Putamen (tissue), 1 donor: ENCODE measurements at places on chromosomes 16 and 17.

- no peak for DNase-seq
Measured at GRCh38 chr16:89080196-89080853, 13.3 kb upstream of the ACSF3 start.

- DNase-seq, result no peak
Measured at GRCh38 chr17:1274245-1274608, 4.0 kb downstream of the BHLHA9 start.

DNA sequence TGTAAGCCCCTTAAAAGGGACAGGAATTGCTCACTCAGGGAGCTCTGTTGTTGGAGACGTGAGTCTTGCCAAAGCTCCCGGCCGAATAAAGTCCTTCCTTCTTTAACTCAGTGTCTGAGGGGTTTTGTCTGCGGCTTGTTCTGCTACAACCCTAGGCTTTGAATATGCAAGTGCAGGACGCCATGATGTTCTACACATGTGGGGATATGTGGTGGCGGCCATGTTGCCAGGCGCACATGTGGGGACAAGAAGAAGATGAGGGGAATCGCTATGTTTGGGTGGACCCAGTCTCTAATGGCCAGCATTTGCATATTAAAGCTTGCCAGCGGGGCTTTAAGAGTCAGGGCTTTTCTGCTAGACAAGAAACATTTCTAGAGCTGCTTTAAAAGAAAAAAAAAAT is 96.8 kb upstream of the CA10 start:
- no peak for DNase-seq

- no peak for DNase-seq
Measured at GRCh38 chr16:82793528-82794245, 166.9 kb downstream of the CDH13 start.

GRCh38 chr16:54722210-54722676 is 208.4 kb upstream of the IRX5 start:
- no peak for DNase-seq

- no peak for DNase-seq
Measured at GRCh38 chr17:67328026-67328425, 38.4 kb downstream of the PSMD12 start.

- no peak for DNase-seq
Measured at GRCh38 chr17:35708149-35708548, 23.3 kb upstream of the RASL10B start.

GRCh38 chr17:48871551-48872351 is 20.8 kb upstream of the ATP5MC1 start:
- no peak for DNase-seq

DNA sequence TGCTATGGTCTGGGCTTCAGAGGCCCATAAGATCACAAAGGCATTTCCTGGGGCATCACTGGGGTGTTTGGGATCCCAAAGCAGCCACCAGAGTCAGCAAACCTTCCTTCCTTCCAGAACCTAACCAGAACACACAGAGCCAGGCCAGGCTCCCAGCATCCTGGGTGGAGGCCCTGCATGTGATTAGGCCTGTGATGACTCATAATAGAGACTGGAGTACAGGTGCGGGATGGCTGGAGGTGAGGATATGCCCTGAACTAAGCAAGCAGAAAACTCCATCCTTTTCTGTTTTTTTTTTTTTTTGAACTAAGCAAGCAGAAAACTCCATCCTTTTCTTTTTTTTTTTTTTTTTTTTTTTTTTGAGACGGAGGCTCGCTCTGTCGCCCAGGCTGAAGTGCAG is 17.7 kb upstream of the GFOD2 start:
- no peak for DNase-seq

DNA sequence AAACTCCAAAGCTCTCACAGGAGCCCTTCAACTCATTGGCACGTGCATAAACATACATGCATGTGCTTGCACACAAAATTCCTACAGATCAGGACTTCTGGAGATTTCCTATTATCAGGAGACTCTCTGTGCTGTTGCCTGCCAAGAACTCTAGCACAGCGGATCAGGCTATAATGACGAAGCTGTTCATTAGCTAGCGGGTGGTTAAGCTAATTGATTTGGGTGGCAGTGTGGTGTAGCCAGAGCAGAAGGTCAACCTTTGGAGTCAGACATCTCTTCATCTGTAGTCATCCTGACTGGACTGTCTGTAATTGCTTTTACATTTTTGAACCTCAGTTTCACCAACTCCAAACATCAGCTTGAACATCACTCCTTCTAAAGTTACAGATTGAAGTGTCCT is 69.0 kb downstream of the KIF2B start:
- DNase-seq, result no peak

GRCh38 chr17:48198950-48199541 is 91.5 kb downstream of the SNX11 start:
- DNase-seq, result no peak

DNA sequence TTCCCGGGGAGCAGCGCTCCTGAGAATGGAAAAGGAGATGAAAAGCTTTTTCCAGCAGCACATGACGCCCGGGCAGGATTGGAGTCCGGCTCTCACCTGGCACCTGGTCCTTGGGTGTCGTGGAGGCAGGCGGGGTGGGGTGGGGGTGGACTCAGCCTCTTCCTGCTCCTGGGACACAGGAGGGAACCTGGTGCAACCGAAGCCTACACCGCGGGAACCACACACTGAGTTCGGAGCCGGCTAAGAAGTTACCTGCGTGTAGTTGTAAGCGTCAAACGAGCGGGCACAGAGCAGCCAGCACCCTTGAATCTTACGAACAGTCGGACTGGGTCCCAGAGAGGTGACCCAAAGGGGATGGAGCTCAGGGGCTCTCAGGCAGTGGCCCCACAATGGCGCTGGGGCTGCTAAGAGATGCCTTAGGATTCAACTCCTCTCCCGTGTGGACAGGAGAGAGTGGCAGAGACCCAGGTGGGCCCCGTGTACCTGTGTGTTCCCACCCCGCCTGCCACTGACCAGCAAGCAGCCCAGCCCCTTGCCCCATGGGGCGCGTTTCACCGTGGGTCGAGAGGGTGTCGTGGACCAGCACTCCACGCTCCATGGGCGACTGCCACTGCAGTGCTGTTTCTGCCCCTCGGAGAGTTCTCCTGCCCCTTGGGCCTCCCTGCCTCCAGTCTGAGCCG is 105.8 kb upstream of the METRNL start:
- no peak for DNase-seq

GRCh38 chr16:85354686-85355514 is 242.6 kb upstream of the CIBAR2 start:
- no peak for DNase-seq

DNA sequence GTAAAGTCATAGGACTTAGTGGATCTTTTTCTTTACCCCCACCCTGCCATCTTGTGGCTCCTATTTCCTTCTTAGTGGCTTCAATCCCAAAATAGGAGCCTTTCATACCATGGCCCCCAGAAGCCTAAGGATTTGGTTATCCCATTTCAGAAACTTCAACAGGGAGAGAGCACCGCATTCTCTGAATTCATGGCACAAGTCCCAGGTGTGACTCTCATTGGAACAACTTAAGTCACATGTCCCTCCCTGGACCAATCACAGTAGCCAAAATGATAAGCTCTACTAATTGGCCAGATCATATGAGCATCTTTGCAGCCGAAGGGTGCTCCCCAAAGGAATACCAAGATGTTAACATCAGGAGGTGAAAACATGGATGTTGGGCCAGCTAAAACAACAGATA is 43.2 kb downstream of the AXIN2 start:
- DNase-seq, result no peak

GRCh38 chr17:78127888-78128550 is 536 bp downstream of the TMC6 start:
- peak; percentile 57 for DNase-seq

DNA sequence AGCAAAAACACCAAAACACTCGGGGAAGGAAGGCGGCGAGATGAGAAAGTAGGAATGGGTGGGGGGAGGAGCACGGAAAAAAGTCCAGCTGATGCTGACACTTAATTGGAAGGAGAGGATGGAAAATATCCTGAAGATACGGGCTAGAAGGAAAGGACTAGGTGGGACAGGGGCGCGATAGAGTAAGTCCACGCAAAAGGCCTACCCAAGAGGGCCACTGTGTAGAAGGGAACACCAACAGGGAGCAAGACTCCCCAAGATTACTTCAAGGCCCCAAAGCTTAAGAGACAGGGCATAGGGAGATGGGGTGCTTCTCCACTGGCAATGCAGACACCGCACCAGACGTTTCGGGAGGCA is 736 bp downstream of the APPBP2 start:
- DNase-seq, result no peak

- DNase-seq, result no peak
Measured at GRCh38 chr17:3968886-3969524, 4.8 kb upstream of the ATP2A3 start.

- peak; percentile 85 for DNase-seq
Measured at GRCh38 chr16:5020551-5020950, 13.2 kb downstream of the NAGPA start.

DNA sequence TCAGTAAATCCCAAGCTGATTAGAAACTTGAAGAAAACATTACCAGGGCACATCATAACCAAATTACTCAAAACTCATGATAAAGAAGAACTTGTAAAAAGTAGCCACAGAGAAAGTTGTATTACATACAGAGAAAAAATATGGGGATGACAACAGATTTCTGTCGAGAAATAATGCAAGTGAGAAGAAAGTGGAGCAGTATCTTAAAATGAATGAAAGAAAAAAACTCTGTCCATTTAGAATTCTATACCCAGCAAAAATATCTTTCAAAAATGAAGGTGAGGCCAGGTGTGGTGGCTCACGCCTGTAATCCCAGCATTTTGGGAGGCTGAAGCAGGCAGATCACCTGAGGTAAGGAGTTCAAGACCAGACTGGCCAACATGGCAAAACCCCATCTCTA is 165.9 kb downstream of the PARN start:
- DNase-seq, result no peak

DNA sequence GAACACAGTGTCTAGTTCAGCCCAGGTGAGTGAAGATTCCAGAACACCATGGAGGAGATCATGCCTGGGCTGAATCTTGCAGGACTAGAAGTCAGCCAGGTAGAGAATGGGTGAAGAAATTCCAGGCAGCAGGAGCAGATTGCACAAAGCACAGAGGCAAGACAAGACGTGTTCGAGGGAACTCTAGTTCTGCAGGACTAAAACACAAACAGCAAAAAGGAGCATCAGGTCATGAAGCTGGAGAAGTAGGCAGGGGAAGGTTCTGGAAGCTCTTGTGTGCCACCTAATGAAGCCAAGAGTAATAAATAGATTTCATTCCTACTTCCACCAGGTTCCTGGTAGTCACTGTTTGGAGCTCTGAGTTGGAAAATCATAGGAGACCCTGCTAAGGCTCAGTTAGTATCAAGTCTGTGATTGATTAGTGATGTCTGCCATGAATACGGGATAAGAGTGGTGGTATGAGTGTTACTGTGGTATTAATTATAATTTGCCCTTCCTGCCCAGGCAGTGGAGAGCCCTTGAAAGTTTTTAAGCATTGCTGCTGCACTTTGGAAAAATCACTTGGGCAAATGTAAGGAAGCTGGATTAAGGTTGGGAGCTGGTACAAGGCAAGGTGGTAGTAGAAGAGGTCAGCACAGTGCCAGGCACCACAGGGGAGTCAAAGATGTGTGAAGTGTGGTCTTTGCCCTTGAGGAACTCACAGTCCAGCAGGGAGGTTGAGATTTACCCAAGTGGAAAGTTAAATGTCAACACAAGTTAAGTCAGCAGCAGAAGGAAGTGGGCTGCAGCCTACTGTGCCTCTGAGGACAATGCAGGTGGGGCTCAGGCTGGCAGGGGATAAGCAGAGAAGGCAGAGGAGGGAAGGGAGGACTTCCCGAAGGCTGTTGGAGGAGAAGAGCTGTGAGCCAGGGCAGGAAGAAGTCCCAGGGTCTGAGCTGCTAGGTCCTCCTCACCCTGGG is 13.5 kb upstream of the FOXN1 start:
- no peak for DNase-seq

DNA sequence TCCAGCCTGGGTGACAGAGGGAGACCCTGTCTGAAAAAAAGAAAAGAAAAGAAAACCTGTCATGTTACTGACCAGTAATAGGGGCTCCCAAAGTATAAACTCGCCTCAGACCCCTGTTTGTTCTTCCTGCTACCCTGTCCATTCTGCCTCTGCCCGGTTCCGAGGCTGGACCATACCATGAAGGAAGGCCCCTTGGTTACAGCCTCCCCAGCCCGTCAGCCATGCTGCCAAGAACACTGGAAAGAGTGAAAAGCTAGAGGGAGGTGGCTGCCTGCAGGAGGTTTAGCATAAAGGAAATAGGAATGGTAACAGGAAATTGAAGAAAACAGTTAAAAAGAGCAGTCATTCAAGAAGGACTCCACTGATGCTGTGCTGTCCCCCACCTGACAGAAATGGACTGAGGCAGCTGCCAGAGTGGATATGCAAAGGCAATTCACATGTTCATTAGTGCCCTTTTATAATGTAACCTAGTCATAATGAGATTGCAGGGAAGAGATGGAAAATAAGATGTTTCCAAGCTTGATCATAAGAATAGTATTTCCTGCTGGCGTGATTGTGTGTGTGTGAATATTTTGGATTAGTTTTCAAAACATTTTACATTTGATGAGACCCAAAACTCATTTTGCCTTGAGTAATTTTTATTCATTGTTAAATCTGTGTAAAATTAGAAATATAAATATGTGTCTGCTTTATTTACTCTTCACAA is 102.6 kb downstream of the GOSR1 start:
- DNase-seq, result no peak

GRCh38 chr17:39623356-39623950 is 3.3 kb upstream of the PPP1R1B start:
- DNase-seq, result peak; percentile 78

DNA sequence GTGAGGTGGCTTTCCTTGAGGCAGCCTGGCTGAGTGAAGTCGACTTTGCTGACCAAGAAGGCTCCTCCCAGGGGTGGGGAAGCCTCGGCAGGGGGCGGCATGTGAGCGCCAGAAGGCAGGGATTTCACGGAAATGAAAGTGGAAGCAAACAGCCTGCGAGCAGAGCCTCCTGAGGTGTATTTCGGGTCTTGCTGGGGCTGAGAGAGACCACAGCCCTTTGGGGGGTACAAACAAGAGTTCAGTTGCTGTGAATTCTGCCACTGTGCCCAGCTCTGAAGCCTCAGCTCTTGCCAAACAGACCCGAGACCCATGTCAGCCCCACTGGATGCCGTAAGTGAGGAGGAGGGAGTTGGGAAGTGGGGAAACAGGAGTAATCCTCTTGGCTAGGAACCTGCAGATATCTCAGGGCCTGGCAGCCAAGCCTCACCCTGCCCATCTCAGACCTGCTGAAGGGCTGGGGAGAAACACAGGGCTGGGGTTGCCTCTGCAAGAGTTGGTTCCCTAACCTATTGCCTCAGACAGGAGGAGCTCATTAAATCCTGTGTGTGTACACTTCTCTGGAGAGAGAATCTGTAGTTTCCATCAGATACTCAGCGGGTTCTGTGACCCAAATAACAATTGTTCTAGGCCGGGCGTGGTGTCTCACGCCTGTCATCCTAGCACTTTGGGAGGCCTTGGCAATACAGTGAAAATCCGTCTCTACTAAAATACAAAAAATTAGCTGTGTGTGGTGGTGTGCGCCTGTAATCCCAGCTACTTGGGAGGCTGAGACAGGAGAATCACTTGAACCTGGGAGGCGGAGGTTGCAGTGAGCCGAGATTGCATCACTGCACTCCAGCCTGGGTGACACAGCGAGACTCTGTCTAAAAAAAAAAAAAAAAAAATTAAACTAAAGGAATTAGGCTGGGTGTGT is at the start of gene IFI35:
Gene IFI35 (plus strand): TSS at position 146 of the 913 bp plus-strand sequence. CDS start 164 bp downstream, at position 310.
- DNase-seq, result no peak
